Naive thymus-derived CD8-positive, alpha-beta T cell (primary cell): ENCODE measurements at places on chromosomes 1 and 21. TPM values are rescaled to one million over a fixed set of nuclear protein-coding genes. Genes with fewer than 3 reads are reported as not detected.

GRCh38 chr1:7769673-7770412 lies 1.3 kb upstream of the VAMP3 start:
- no peak for DNase-seq

DNA sequence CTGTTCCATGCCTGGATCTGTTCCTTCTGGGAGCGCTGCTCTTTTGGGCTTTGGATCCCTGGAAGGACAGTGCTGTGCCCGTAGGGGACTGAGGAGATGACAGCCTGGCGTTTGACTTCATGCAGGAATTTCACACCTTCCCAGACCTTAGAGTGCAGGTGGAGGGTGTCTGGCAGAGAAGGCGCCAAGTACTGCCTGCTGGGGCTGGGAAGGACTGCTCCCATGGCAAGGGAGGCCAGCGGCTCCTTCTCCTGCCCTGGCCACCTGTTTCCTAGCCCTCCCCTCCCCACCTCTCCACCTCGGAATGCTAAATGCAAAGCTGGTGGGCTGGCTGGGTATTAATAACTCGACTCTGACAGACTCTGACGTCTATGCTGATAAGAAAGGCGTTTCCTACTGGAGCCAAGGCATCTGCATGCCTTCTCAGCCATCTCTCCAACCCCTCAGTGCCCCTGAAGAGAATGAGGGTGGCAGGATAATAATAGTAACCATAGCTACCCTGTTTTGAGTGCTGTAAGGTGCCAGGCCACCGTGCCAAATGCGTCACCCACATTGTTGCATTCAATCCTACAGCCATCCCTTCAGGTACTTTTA lies 17.5 kb upstream of the PDIK1L start:
- no peak for DNase-seq

DNA sequence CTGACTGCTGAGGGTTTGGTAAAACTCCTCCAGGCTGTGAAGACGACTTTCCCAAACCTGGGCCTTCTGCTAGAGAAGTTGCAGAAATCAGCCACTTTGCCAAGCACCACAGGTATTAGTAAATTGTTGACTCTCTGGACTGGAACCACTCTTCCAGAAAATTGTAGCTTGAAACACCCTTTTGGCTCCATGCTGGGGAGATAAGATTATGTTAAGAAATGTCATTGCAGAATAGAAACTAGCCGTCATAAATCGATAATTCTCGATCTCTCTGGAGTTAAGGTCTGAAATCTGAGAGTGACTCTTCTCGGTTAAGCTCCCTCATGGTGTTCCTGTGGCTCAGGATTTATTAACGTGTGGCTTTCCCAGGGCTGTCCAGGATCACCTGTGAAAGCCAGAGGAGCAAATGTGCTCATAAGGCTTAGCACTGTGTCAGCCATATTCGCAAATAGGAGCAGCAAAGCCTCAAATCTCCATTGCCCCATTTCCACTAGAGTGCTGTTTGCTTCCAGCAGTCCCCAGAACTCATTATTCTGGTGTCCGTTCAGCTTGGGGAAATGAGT lies 54.6 kb downstream of the ZBTB40 start:
- no peak for DNase-seq

- no peak for DNase-seq
Observed at GRCh38 chr1:13623021-13623637, 39.5 kb downstream of the PDPN start.

GRCh38 chr1:225488676-225489075 lies 60.8 kb upstream of the LBR start:
- no peak for DNase-seq

Gene TBX15
- polyA plus RNA-seq = not detected

Gene CLDN8
- polyA plus RNA-seq = not detected

Gene RNU1-3
- not detected for polyA plus RNA-seq
